Stimulated activated CD8-positive, alpha-beta memory T cell treated with anti-CD3 and anti-CD28 coated beads, Interleukin-15, amount 100 ng/mL, for 1 hour (primary cell): ENCODE measurements at places on chromosomes 7 and 10.

DNA sequence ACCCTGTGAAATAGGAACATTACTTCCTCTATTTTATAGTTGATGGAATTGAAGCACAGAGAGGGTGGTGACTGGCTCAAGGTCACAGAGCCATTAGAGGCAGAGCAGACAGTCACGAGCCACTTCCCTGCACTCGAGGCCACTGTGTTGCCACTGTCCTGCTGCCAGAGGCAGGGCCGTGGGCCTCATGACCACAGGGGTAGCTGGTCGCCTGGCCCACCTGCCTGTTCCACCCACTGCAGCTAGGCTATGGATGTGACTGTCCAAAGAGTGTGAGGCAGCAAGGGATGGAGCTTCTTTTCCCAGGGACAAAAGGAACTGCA lies 38.2 kb downstream of the RPS24 start:
- DNase-seq, result no peak

DNA sequence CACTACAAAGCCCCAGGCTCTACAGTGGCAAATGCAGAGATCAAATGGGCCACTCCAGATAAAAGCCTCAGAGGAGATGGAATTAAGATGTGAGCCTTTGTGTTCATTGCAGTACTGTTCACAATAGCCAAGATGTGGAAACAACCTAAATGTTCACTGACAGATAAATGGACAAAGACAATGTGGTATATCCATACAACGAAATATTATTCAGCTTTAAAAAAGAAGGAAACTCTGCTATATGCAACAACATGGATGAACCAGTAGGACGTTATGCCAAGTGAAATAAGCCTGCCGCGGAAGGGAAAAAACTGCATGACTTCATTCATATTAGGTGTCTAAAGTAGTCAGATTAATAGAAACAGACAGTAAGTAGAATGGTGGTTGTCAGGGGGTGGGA lies 170.5 kb upstream of the TBX20 start:
- no peak for DNase-seq

GRCh38 chr7:42065942-42066341 lies 171.1 kb downstream of the GLI3 start:
- DNase-seq, result no peak

GRCh38 chr10:103733045-103733419 lies 122.3 kb downstream of the SH3PXD2A start:
- no peak for DNase-seq

DNA sequence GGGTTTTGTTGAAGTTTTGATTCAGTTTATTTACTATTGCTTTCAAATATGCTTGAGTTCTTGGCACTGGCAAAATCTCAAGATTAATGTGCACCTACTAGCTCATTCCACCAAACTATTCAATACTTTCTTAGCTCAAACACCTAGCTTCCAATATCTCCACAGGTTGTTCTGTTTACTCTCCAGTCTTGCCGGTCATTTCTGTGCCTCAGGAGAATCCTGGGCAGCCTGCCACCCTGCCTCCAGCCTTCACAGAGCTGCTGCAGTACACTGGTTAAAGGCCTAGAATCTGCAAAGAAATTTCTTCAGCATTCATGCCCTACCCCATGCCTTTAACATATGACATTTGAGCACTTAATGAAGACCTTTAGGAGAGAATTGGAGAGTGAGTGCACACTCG lies 4.0 kb upstream of the TMEM106B start:
- no peak for DNase-seq

GRCh38 chr7:28862595-28863272 lies 95.4 kb downstream of the TRIL start:
- no peak for DNase-seq

DNA sequence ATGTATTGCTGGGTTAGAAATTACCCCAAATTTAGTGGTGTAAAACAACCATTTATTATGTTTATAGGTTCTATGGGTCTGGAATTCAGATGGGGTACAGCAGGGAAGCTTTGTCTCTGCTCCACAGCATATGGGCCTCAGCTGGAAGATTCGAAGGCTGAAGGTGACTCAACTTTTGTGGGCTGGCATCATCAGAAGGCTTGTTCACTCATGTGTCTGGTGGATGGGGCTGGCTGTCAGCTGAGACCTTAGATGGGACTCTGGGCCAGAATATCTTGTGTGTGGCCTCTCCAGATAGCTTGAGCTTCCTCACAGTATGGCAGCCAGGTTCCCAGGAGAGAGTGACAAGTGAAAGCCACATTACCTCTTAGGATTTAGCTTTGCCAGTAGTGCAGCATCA lies 45.9 kb downstream of the ZNF503 start:
- no peak for DNase-seq
